ENCODE measurements at places on chromosomes 3 and 15.

DNA sequence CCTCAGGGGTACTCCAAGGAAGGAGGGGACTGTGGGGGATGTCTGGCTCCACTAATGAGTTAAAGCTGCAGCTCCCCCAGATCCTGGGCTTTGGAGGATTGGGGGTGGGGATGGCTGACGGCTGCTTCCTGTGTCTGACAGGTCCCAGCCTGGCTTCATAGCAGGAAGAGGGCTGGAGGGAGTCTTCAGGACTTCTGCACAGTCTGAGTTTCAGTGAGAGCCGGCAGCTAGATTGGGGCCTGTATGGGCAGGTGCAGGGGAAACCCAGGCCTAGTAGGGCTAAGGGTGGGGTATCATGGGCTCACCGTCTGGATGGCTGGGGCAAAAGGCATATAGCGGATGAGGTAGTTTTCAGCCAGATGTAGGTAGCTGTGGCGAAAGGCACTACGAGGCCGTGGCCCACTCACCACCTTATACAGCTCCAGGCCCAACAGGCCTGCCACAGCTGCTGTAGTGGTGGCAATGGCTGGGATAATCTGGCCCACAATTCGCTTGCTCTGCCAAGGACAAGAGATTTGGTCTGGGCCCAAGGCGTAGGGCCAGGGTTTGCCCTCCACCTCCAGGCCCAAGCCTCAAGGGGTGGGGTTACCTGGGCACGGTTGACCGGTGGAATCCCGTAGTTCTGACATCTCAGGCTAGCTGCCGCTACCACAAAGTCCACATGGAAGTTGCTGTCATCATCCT, 4.5 kb downstream of the INKA1 start:
- no peak for DNase-seq

- no peak for DNase-seq
These were observed 201.9 kb upstream of the STRIT1 start for GRCh38 chr3:155495387-155495786.

DNA sequence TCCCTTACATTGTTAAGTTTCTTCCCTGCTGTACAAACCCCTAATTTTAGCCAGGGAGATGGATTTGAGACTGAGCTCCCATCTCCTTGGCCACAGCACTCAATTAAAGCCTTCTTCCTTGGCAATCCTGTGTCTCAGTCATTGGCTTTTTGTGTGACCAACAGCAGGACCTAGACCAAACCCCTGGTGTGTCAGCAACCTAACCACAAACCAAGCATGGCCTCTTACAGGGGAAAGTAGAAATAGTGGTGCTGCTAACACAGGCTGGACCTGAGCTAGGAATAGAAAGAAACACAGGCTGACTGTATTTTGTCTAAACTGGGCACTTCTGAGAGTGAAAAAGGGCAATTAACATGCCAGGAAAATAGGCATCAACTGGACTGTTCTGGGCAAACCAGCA, 37.9 kb downstream of the PPCDC start:
- DNase-seq, result peak; percentile 71

DNA sequence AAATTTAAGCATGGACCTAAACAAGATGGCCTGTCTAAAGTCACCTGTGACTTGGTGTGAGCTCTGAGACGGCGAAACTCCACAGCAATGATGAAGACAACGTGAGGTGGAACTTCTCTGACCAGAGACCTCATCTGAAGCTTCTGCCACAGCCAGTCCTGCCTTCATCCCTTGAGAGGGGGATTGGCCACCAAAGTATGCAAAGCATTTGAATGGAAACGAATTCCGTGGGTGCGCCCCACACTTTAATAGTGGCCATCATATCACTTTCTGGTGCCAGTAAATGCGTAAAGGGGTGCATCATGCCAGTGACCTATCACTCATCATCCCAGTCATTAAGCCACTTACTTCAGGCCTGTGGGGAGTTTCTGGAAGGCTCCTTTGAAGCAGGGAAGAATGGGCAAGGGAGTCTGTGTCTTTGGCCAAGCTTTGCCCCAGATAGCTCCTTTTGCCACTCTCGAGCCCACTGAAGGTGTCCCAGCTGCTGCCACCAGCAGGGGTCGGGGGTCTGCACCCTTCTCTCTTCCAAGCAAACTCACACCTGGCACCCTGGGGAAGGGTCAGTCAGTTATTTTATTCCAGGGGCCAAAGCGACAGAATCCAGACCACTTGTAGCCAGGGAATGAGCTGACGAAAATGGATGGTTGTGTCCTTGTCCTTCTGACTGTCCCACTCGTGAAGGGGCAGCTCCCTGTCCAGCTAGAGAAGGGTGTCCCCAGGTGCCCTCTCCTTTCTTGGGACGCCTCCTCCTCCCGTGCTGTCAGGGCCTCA, 17.7 kb downstream of the MUC20 start:
- DNase-seq, result no peak

DNA sequence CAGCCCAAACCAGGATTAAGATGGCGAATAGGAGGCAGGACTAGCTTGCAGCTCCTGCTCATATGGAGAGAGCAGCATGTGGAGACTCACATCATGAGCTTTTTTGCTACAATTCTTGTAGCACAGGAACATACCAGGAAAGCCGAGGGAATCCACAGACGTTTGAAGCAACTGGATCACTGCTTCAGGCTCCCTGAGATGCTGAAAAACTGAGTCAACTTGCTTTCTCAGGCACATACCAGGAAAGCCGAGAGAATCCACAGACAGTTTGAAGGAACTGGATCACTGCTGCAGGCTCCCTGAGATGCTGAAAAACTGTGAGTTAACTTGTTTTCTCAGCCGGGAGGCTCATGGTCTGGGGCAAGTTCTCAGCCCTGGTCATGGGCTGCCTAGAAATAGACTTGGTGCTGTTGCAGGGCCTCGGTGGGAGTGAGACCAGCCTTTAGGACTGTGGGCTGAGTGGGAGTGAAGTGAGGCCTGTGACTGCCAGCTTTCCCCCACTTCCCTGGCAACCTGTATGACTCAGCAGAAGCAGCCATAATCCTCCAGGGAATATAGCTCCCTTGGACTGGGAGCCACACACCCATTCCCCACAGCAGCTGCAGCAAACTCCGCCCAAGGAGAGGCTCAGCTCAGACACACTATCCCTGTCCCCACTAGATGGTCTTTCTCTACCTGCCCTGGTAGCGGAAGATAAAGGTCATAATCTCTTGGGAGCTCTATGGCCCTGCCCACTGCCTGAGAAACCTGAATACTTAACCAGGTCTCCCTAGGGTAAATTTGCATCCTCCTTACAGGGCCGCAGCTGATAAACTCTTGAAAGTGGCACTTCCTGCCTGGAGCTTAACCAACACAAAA, 51.9 kb upstream of the PFN2 start:
- DNase-seq, result no peak

GRCh38 chr3:126982126-126982470, 817 bp upstream of the PLXNA1 start:
- DNase-seq, result peak; percentile 95

- DNase-seq, result peak; percentile 16
These were observed 127.2 kb downstream of the GHSR start for GRCh38 chr3:172321035-172321434.

- no peak for DNase-seq
These were observed 162.2 kb downstream of the ATP10A start for GRCh38 chr15:25700916-25701315.

DNA sequence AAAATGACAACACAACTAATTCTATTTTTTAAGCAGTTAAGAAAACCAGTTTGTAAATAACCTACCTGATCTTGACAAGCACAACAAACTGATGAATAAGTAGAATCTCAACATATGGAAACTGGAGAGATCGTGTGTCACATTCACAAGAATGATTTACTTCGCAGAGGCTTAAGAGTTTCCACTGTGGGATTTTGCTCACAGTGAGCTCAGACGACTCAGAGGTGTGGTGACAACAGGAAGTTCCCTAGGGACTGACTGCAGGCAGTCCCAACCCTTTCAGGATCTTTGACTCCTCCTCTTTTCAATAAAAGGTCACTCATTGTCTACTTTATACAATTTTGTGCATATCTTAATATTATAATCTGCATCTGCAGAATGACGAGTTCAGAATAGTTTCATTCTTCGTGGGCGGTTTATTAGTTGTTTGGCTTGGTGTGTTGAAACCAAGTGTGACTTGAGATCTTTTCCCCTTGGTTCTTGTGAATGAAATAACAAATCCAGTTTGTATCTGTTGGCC, at the start of gene LIPH:
Gene LIPH, minus strand, starts transcription at position 231 of the 520 bp plus-strand sequence. Its CDS starts 117 bp downstream, at position 114.
- peak; percentile 34 for DNase-seq

DNA sequence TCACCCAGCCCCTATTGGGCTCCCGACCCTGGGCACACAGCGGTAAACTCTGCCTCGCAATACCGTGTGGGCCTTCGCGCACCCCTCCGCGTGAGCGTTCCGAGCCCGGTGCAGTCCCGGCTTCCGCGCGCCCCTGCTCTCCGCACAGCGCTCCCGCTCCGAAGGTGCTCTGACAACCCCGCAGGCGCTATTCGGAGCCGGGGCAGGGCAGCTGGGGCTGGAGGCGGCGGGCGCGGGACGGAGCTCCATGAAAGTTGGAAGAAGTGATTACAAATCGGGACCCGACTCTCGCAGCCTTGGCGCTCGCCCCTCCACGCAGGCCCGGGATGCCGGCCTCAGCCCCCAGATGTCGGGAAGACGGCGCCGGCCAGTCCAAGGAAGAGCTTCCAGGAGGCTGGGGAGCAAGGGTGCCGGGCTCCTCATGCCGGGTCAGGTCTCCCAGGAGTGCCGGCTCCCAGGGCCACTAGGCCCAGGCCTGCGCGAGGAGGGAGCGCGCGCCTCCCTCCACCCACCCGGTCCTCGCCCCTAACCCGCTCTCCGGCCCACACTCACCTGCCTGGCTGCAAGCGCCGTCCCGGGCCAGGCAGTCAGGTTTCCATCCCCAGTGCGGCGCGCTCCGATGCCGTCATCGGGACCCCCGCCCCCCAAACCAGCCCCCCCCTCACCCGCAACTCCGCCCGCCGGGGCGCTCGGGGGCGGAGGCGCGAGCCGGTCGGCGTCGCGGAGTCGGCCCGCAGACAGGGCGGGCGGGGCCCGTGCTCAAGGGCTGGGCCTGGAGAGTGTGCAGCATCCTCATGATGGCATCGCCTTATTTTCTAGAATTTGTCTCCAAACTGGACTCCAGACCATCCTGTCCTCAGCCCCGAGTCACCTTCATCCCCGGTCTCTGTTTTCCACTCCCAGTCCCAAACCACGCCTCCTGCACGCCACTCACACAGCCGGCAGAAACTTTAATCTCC, at the start of gene KIF7:
Gene KIF7, minus strand, starts transcription at position 621 of the 959 bp plus-strand sequence. CDS start 2,537 bp downstream, outside the sequence.
- DNase-seq, result no peak

- no peak for DNase-seq
These were observed 44.2 kb downstream of the SGO1 start for GRCh38 chr3:20141851-20142250.

- no peak for DNase-seq
These were observed 157.1 kb upstream of the TMC3 start for GRCh38 chr15:81531109-81531592.

- DNase-seq, result no peak
These were observed 28.9 kb upstream of the SEC13 start for GRCh38 chr3:10349801-10350200.

DNA sequence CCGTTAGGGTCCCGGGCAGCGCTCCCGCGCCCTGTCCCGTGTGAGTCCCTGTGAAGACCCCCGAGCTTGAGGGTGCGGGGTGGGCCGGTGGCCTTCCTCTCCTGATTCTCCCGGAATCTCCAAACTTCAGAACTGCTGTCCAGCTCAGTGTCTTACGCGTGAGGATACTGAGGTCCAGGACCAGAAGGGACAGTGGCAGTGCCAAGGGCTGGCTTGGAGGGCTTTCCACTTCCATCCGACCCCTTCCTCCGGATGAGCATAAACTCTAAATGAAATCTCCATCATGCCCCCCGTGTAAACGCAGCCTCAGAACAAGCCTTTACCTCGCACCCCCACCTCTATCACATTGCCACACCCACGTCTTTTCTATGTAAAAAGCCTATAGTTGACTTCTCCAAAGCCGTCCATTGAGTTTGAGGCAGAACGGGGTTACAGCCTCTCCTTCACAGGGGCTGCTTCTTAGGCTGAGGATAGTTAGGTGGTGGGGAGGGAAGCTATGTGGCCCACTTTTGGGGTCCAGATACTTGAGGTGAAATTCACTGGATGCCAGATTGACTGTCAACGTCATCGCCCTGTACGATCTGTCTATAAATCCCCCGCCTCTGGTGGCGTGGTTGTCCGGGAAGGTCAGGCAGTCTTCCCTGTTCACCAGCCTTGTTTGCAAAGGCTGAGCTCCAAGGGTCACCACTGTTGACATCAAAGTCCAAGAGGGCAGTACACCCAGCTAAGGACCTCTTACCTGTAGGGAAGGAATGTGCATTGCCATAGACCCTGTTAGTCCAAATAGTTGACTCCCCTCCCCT, 1.1 kb downstream of the EDEM1 start:
- peak; percentile 64 for DNase-seq

GRCh38 chr15:93619597-93619996, 530.6 kb upstream of the RGMA start:
- no peak for DNase-seq

DNA sequence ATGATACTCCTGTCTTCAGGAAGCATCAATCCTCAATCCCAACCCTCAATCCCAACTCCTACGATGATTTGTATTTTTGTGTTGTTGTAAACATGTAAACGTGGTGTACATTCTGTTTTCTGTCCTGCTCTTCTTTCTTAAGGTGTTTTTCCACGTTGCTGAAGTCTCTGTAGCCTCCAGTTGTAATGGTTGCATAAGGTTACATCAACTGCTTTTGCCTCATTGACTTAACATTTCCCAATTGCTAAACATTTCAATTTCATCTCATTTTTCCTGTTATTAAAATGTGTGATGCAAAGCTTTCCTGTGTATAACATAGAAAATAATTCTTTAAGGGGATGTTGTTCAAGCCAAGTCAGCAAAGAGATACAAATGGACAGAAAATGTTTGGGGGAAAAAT, 33.4 kb downstream of the HRH1 start:
- no peak for DNase-seq

DNA sequence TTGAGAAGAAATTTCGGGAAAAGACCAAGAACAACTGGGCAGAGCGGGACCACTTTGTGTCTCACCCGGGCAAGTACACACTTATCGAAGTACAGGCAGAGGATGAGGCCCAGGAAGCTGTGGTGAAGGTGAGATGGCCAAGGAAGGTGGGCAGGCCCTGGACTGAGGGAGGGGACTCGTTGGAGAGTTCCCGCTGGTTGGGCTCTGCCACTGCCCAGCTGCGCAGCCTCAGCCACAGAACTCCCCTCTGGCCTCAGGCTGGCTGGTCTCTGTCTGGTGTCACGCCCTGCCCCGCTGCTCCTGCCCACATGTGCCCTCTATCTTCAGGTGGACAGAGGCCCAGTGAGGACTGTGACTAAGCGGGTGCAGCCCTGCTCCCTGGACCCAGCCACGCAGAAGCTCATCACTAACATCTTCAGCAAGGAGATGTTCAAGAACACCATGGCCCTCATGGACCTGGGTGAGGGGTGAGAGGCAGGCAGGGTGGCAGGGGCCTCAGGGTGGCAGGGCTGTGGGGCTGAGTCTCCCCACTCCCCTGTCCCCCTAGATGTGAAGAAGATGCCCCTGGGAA, 2.4 kb downstream of the PARP3 start:
- DNase-seq, result no peak

- DNase-seq, result no peak
These were observed 21.3 kb upstream of the MAGEF1 start for GRCh38 chr3:184733181-184733580.

GRCh38 chr15:44137750-44138149, 57.3 kb downstream of the FRMD5 start:
- DNase-seq, result no peak

- DNase-seq, result no peak
These were observed 11.1 kb downstream of the LRTM1 start for GRCh38 chr3:54916732-54917131.

GRCh38 chr3:59481776-59482400, 432.1 kb upstream of the CFAP20DC start:
- DNase-seq, result peak; percentile 70
